ENCODE measurements at places on chromosomes 7 and 10.

DNA sequence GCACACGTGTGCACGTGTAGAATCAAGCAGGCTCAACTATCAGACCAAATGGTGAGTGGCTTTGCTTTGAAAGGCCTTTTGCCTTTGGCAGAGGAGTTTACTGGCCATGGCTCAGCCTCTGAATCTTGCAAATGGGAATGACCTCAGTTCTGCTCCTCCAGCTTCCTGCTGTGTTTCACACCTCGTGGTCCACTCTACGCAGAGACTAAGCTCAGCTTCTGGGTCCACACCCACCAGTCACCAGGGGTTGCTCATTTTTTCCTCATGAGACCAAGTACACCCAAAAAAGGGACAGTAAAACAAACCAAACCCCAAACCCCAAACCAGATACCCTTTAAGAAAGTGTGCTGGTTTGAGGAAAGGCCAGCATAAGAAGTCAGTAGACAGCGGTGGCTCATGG is 236.4 kb downstream of the DNAJB6 start:
- DNase-seq, result no peak

- no peak for DNase-seq
Observed at GRCh38 chr7:99597762-99598501, at the start of gene TMEM225B. Gene TMEM225B, plus strand, starts transcription at chr7:99598267. Its CDS starts 6,122 bp downstream, at chr7:99604389.

DNA sequence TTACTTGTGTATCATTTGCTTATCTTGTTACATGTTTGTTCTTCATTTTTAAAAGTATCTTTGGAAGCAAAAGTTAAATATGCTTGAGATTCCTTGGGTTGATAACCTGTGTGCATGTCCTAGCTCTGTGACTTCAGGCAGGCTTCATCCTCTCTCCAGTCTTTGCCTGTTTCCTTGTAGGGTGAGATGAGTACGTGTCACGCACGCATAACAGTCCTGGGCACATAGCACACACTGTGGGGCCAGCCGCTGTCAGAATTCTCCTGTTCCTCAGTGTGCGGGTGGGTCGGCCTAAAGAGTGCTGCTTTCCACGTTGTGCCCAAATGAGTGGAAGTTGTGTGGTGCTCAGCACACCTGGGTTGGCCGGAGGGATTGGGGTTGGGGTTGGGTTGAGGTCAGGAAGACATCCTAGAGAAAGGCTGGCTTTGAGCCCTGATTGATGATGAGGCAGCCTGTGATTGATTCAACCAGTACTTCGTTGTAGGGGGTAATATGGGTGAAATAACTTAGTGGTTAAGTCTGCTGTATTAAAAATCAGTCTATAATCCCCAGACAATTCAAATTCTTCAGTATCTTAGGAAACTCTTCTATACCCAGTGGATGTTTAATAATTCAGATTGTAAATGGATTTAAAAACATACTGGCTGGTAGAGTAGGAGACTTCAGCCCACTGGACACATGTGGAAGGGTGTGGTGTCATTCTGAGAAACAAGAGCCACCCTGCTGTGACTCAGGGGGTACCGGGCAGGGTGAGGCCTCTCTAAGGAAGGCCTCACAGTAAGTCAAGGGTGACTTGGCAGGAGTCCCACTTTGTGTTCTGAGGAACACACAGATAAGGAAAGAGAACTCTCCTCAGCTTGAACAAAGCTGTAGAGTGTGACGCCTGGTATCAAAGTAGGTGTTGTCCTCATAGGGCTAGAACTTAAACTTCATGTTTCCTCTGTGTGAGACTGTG is 54.8 kb downstream of the DAGLB start:
- DNase-seq, result peak; percentile 71

GRCh38 chr10:32923849-32924248 is 34.2 kb downstream of the ITGB1 start:
- no peak for DNase-seq

DNA sequence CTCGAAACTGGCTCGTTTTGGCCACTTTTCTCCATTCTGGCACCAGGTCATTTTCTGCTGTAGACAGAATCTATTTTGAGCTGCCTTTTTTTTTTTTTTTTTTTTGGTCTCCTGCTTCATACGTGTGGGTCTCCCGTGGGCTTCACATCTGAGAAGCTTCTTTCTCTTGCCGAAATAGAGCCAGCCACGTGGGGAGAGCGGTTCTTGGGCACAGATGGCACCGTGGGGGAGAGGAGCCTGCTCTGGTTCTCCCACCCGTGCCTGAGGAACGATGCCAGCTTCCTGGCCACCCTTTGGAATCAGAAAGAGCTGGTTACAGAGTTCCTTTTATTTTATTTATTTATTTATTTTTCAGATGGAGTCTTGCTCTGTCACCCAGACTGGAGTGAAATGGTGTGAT is 48.7 kb upstream of the OCM2 start:
- DNase-seq, result no peak

DNA sequence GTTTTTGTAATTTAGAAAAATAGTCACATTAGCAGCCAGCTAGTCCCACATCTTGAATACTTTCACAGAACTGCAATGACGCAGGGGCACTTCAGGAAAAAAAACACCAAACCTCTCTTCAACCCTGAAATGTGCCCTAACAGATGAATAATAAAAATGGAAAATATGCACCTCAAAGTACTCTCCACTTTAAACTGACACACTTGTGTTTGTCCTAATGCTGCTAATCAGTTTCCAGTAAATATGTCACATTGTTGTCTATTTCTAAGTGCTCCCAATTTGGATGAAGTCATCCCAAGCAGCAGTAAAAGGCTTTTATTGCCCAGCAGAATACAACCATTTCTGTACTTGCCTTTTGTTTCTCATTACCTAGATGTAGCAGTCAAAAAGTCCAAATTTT is 86.7 kb downstream of the PARD3 start:
- DNase-seq, result no peak

- DNase-seq, result no peak
Observed at GRCh38 chr7:103532955-103533354, 86.9 kb upstream of the SLC26A5 start.

- no peak for DNase-seq
Observed at GRCh38 chr10:3803927-3804741, 19.1 kb upstream of the KLF6 start.

- no peak for DNase-seq
Observed at GRCh38 chr10:119653916-119654315, 2.7 kb downstream of the BAG3 start.

DNA sequence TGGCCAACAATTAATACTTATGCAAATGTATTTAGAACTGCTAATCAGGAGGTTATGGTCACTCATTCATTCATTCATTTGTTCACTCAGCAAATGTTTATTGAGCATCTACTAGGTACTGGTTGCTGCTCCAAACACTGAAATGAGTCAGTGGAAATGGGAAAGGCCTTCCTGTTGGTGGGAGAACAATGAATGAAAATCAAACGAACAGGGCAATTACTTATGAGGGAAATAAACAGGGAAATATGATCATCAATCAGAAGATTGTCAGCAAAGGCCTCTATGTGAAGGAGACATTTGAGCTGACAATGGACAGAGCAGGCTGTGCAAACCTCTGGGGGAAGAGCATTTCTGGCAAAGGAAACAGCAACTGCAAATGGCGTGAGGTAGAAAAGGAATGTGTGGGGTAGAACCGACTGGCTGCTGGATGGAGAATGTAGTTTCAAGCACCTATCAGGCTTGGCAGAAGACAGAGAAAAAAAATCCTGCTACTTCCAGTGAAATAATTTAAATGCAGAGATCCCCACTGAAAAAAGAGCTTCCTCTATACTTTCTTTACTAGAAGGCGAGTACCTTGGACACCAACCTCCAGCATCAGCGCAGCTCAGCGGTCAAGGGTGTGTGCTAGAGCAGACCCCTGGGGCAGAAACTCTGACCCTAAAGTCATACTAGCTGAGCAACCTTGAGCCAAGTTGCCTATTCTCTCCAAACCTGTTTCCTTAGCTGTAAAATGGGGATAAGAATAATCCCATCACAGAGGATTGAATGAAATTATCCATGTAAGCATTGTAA is 108.8 kb upstream of the EEPD1 start:
- DNase-seq, result no peak

- no peak for DNase-seq
Observed at GRCh38 chr7:139947021-139947420, 115.7 kb downstream of the PARP12 start.

DNA sequence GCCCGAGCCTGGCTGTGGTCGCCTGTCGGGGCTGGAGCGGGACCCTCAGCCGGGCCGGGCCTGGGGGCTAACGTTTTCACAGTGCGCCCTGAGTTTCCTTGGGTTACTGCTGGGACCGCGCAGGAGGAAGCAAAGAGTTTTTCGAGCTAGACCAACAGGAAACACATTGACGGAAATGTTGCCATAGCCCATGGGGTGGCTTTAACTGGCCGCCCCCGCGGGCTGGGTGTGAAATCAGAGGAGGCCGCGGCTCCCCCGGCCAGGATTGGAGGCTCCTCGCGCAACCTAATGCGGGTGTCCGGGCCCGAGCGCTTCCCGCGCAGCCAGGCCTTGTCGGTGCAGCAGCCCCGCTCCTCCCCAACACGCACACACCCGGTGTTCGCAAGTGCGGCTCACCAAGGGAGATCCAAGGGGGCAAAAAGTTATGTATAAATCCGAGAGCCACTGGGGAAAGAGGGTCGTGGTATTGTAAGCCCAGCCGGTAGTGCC is 1.9 kb downstream of the HHEX start:
- no peak for DNase-seq

- no peak for DNase-seq
Observed at GRCh38 chr7:30029696-30030095, 1.5 kb downstream of the PLEKHA8 start.

GRCh38 chr10:114683593-114683992 is 25.5 kb upstream of the ABLIM1 start:
- no peak for DNase-seq

DNA sequence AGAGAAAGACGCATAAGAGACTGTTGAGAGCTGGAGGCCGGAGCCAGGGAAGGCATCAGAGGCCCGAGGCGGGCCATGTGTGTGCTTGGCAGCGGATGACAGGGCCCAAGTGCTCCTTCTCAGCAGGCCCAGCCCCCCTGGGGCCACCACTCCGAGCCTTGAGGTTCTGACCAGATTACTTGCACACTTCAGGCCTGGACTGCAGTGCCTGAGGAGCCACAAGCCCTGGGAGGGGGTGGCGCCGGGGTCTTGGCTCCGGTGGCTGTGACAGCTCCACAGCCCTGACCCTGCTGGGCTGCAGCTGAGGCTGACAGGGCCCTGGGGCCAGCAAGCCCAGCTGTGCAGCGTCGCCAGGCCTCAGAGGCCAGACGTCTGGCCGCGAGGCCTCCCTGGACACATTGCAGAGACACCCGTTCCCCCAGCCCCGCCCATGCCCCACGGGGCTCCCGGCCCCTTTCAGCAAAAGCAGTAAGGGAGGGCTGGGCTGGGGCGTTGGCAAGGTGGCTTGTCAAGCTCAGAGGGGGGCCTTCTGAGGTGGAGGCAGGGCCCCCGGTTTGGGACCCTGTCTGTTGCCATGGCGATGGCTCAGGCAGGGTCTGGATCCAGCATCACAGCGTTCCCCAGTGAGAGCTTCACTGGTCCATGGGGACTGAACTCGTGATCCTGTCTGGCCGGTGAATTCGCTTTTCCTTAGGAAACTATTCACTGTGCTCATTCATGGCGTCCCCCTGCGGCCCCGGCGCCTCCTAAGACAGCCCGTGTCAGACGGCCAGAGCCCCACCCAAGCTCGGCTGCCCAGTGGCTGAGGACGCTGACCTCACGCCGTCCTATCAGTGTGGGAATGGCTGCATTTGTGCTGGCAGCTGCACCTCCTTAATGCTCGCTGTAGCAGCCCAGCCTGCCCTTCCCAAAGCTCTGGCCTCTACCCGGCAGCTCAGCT is 5.7 kb downstream of the ELN start:
- DNase-seq, result peak; percentile 56

DNA sequence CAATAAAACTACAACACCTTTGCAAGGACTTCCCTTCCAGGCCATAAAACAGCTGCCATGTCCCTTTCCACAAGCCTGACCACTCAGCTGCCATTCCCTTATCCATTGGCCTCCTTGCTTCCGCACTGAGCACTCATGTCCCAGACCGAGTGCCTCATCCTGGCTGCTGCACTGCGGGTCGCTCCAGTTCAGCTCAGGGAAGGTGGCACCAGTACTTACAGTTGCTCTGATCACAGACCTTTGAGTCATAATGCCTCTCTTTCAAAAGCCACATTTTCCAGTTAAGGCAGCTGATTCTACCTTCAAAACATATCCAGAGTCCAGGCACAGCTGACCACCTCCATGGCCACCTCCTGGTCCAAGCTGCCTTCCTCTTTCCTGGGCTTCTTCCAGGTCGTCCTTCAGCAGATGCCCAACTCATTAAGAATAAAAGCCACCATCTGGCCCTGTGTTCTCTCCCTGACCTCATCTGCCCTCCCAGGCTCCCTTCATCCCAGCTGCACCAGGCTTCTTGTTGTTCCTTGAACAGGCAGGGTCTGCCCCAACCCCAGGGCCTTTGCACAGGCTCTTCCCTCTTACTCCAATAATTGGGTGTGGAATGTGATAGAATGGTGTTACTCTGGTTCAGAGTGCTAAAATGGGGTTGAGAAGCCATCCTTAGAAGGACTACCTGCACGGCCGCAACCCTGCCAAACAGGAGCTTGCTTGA is 64.5 kb downstream of the RAMP3 start:
- DNase-seq, result no peak

- no peak for DNase-seq
Observed at GRCh38 chr7:45230083-45230482, 72.5 kb downstream of the RAMP3 start.

DNA sequence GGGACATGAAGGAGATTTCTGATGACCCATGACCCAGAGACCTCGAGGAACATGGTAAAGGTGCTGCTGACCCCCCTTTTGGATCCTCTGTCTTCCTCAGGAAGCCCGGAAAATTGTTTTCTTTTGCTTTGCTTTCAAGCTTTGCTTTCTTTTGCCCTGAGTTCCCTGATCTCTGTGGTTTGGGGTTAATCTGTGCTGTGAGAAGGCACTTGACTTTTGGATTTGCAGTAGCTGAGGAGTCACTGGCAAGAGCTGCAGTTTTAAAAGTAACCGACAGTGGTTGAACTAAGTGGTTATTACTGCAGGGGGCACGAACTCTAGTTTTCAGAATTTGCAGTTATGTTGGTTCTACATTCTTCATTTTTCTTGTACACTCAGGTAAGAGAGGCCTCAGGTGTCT is 53.0 kb downstream of the PDZD8 start:
- no peak for DNase-seq

DNA sequence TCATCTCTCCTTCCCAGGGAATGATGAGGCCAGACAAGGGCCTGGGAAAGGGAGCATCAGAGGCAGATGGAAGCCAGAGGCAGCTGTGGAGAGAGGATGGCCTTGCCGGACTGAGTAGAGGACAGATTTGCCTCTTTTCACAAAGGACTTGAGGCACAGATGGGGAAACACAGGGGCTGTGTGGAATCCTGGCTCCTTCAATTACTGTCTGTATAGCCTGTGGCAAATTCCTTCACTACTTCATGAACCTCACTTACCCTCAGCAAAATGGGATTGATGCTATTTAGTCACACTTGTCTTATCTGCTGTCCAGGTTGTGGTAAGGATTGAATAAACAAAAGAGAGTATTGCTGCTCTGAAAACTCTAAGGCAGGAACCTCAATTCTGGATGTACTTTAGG is 40.3 kb downstream of the SLC25A28 start:
- no peak for DNase-seq

DNA sequence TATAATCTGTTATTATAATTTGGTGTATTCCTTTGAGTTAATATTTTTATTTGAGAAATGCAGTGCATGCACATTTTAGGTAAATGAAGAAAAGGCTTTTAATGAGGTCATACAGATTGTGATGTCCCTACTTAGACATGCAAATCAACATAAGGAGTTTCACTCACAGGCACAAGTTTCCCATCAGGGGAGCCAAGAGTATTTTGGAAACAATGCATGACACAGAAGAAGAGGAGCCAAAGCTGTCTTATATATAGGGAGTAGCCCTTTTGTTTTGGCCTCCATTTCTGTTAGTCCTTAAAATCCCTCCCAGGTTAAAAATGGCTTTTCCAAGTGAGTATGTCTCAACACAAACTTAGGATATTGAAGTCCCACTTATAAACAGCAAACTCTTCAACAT is 703.4 kb upstream of the ANKRD30A start:
- DNase-seq, result no peak

- DNase-seq, result peak; percentile 67
Observed at GRCh38 chr7:31633894-31634494, 53.0 kb upstream of the PPP1R17 start.
